ENCODE measurements at places on chromosomes 11 and 22.

- DNase-seq, result no peak
Observed at GRCh38 chr11:88631497-88631896, 294.0 kb upstream of the CTSC start.

GRCh38 chr11:15942126-15942525 is 414.2 kb downstream of the SOX6 start:
- no peak for DNase-seq

- DNase-seq, result no peak
Observed at GRCh38 chr11:74754507-74755252, 6.0 kb downstream of the RNF169 start.

GRCh38 chr11:60371386-60371785 is 6.9 kb upstream of the MS4A7 start:
- no peak for DNase-seq

GRCh38 chr11:126963603-126964363 is 36.8 kb downstream of the KIRREL3 start:
- no peak for DNase-seq

- DNase-seq, result no peak
Observed at GRCh38 chr11:68818181-68818580, 23.5 kb downstream of the CPT1A start.

GRCh38 chr11:117668321-117668751 is 128.7 kb downstream of the DSCAML1 start:
- DNase-seq, result no peak

DNA sequence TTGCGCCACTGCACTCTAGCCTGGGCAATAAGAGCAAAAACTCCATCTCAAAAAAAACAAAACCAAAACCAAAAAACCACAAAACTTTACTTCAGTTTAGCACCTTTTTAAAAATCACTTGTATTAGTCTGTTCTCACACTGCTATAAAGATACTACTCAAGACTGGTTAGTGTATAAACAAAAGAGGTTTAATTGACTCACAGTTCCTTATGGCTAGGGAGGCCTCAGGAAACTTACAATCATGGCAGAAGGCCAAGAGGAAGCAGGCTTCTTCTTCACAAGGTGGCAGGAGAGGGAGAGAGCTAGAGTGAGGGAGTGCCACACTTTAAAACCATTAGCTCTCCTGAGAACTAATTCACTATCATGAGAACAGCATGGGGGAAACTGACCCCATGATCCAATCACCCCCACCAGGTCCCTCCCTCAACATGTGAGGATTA is 261.3 kb downstream of the TMEM135 start:
- DNase-seq, result no peak

- no peak for DNase-seq
Observed at GRCh38 chr11:64034411-64034811, 1.3 kb upstream of the FLRT1 start.

GRCh38 chr11:113341388-113342165 is 27.2 kb downstream of the TTC12 start:
- DNase-seq, result no peak

DNA sequence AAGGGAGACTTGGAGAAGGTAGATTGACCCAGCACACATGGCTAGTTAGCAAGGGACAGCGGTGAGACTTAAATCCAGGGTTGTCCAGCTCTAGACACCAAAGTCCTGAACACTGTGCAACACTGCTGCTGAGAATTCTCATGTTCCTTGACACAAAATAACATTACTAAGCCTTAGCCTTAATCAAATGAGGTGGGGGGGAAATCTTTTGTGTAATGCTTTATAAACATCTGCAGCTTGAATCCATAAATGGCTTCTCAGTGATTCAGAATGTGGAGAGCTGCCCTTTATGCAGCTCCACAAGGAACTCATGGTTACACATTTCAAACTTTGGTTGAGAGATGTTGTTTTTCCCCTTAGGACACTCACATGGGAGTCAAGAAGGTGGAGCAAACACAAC is 80.0 kb downstream of the CD44 start:
- no peak for DNase-seq

DNA sequence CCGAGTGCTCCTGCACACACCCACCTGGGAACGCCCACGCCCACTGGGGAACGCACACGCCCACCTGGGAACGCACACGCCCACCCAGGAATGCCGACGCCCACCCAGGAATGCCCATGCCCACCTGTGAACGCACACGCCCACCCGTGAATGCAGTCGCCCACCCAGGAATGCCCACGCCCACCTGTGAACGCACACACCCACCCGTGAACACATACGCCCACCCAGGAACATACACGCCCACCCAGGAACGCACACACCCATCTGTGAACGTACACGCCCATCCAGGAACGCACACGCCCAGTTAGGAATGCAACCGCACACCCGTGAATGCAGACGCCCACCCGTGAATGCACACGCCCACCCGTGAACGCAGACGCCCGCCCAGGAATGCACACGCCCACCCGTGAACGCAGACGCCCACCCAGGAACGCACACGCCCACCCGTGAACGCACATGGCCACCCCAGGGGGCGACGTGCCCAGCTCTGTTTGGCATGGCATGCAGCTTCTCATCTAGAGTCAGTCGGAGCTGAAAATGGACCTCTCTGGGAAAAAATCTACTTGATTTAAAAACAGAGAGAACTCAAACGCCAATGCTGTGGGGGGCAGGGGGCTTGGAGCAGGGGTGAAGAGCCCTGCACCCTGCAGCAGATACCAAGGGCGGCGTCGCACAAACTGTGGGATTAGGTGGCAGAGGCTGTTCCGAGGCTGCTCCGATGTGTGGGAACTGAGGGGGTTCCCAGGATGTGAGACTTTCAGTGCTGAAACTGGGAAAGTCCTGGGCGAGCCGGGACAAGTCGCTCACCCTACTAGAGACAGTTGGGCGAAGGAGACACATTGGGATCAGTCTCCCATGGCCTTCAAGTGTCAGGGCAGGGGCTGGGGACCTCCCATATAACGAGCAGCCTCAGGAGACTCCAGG is 83.3 kb downstream of the MYEOV start:
- no peak for DNase-seq

DNA sequence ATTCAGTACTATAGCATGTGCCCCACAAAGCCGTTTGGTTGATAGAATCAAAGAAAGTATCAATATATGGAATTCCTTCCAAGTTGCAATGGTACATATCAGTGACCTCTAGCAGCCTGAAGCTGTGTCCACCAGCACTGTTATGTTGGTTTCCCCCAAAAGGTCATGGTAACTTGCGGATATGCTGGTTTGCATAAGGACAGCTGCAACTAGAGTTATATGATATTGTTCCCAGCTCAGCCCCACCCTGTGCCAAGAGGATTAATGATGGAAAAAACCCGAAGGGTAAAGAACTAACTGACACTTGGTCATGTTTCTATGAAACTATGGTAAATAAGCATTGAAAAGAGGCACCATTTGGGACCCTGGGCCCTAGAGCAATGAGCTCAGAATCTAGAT is 93.5 kb downstream of the PDHX start:
- DNase-seq, result no peak

- DNase-seq, result no peak
Observed at GRCh38 chr11:128759597-128759996, 65.7 kb downstream of the FLI1 start.

- peak; percentile 71 for DNase-seq
Observed at GRCh38 chr22:43385770-43386641, 25.8 kb upstream of the MPPED1 start.

DNA sequence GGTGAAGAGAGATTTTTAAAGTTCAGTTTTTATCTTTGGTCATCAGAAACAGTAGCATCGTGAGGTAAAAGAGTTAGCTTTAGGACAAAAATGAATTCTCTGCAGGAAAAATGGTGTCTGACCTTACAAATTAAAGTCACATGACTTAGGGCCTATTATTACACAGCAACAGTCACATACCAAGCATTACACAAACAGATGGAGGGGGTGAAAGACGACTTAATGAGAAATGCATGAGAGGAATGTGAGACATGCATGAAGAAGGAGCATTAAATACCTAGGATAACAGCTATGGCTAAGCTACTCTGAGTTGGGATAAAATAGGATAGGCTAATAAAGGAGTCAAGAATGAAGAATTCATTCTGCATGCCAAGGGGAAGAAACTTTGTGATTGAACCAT is 77.5 kb downstream of the BLID start:
- DNase-seq, result no peak

DNA sequence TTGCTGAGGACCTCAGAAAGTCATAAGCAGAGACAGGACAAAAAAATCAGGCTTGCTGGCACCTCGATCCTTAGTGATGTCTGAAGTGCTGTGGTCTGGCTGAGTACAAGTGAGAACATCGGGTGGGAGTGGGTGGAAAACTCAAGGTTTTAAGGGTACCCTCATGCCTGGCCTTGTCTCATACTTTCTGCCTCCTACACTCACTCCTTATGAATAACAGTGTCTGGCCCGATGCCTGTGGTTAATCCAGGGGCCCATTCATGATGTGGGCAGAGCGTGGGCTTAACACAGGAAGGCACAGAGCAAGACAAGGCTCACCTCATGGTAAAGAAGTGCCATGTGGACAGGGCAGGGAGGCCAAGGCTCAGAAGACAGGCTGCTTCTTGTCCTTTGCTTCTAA is 11.0 kb upstream of the UCP3 start:
- peak; percentile 85 for DNase-seq

GRCh38 chr11:2305788-2306451 is 4.1 kb downstream of the TSPAN32 start:
- DNase-seq, result no peak

GRCh38 chr11:96021901-96022650 is 98.2 kb upstream of the MTMR2 start:
- no peak for DNase-seq

DNA sequence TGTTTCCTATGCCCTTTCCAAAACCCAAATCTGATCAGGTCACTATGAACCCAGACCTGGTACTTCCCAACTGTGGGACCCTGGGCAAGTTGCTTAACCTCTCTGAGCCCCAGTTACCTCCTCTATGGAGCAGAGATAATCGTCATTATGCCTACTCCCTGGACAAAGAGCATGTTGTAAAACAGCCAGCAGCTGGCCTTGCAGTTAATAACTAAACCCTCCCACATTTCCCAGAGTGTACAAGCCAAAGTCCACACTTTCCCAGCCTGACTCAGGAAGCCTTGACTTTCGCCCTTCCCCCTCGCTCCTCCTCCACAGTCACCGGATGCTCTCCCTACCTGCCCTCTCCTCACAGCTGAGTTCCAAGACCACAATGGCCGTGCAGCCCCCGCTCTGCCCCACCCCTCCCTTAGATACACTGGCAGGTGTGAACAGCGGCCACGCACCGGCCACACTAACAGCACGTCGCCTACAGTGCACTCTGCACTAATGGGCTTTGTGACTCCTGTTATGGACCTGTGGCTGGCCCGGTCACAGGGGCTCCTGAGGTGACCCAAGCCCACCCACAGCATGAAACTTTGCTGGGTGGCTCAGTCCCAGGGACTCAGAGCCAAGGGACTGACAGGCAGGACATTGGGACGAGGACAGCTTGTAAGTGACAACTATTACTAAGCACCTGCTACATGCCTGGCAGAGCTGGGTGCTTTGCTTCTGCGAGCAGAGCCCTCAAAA is 15.6 kb upstream of the MFNG start:
- DNase-seq, result no peak

- no peak for DNase-seq
Observed at GRCh38 chr11:68386331-68386978, 74.1 kb downstream of the LRP5 start.

DNA sequence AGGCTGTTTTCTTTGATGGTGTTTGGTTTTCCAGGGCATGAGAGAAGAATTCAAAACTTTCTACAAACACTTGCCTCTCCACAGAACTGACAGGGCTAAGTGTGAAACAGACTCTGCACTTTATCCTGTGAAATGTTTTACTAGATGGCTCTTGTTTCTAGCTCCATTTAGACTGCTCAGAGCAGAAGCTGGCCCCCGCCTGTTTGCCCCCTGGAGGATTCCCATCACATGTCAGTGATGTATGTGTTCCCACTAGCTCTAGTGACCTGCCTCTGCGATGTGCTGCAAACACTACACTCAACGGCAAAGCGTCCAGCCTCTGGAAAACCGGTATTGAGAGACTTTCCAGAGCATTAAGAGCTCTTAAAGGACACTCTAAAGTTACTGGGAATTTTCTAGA is 41.4 kb upstream of the PCF11 start:
- DNase-seq, result no peak

DNA sequence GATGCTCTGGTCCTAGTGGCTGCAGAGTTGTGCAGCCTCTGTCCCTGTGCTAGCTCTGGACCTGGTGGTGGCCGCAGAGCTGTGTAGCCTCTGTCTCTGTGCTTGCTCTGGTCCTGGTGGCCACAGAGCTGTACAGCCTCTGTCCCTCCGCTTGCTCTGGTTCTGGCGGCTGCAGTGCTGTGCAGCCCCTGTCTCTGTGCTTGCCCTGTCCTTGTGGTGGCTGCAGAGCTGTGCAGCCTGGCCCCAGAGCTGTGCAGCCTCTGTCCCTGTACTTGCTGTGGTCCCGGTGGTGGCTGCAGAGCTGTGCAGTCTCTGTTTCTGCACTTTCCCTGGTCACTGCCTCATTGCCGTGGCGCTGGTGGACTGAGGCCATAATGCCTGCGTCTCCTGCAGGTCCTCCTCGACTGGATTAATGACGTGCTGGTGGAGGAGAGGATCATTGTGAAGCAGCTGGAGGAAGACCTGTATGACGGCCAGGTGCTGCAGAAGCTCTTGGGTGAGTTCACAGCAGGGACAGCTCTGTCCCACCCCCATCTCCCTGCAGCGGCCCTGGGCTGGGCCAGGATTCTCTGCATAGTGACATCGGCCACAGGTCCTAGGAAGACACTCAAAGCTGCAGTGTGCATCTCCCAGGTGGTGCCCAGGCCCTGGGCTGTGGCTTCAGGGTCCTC is 61.9 kb upstream of the PARVG start:
- DNase-seq, result no peak

GRCh38 chr22:44220727-44221680 is 40.3 kb downstream of the PARVG start:
- DNase-seq, result no peak

DNA sequence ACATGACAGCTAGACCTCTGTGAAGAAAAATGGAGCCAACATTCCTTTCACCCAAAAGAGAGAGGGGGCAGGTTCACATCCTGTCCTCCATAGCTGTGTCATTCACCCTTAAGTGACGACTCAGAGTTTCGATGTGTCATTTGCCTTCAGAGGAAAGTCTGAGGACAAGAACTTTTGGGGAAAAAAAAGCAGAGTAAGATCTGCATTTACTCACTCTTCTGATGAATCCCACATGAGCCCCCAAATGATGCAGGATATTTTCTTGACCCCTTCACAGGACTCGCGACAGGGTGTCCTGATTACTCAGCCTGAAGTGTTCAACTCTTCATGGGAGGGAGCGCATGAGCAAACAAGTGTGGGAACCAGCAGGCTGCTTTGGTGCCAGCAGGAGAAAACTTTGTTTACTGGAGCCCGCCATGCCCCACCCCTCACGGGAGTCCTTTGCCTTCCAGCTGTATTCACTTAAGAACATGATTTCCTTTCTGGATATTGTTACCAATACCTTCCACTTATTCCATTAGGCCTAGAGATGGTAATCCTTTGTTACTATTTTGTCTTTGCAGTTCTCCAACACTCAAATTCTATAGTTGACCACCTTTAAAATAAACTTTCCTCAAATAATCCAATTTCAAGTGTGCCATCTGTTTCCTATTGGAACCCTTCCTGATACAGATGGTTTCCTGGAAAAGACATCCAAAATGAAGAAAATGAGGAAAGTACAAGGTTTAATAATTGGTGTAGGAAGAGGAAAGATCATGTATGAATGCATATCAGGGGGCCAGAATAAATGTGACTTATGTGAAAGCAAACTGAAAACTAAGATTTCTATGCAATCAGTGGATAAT is 729.8 kb downstream of the FAM181B start:
- peak; percentile 46 for DNase-seq

- no peak for DNase-seq
Observed at GRCh38 chr11:124839972-124840621, 25.1 kb upstream of the ROBO3 start.
